ENCODE measurements at places on chromosomes 7 and 10.

GRCh38 chr7:135194494-135195095 is 16.7 kb downstream of the WDR91 start:
- DNase-seq = no peak

DNA sequence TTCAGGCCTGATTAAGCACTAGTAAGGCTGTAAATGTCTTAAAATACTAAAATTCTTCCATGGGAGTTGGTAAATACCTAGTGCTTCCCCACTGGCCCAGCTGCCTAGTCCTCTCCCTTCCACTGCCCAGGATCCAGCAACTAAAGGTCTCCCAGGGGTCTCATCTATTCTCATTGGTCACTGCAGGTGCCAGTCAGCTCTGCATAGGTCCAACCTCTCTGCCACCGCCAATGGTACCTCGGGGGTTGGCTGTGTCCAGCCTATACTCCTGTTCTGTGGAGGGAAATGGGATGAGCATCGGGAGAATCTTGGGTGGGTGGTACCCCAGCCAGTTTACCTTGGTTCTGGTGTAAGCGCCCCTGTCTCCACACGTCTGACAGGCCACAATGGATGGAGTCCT is 6.1 kb upstream of the CREB5 start:
- no peak for DNase-seq

GRCh38 chr10:3926675-3927525 is 141.9 kb upstream of the KLF6 start:
- no peak for DNase-seq

DNA sequence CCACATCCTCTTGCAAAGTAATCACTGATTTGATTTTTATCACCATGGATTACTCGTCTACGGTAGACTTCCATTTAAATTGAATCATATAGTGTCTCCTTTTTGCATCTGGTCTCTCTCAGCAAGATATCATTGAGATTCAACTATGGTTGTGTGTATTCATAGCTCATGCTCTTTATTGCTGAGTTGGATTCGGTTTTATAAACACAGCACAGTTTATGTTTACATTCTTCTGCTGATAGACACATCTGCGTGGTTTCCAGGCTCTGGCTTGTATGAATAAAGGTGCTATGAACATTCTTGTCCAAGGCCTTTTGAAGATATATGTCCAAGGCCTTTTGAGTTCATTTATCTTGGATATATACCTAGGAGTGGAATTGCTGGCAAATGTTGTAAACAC is 356.5 kb upstream of the CELF2 start:
- no peak for DNase-seq

DNA sequence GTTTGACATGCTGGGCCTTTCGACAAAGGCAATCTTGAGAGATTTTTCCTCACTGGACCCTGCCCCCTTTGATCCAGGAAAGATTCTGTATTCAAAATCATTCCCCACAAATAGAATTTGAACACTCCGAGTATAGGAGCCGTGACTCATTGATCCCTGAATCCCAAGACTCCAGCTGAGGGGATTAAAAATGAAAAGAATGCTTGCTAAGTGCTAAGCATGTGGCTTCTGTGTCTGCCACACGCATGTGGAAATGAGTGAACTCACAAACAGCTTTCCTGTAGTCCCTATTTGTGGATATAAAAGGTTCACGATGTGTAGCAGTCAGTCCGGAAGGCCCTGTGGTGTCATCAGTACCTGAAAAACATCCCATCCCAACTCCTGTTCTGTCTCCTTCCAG is 674.3 kb downstream of the SDK1 start:
- DNase-seq = no peak

GRCh38 chr10:46292573-46293023 is 5.8 kb downstream of the ANTXRL start:
- no peak for DNase-seq

GRCh38 chr10:59877191-59877671 is 29.1 kb downstream of the CCDC6 start:
- no peak for DNase-seq

DNA sequence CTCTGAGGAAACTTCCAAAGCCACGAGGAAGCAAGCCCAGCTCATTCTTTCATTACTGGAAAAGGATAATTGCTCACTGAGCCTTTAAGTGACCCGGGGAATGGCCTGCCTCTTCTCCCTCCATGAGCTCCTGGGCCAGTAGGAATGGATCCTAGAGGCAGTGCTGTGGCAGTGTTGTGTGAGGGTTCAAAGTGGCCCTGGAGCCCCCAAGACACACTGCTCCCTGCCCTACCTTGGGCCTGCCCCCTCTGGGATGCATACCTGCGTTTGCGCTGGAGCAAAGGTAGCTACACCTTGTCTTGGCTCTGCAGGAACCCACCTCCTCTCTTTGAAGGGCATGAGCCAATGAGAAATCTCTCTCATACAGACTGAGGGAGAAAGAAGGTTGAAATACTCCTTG is 115.8 kb upstream of the ANLN start:
- no peak for DNase-seq

DNA sequence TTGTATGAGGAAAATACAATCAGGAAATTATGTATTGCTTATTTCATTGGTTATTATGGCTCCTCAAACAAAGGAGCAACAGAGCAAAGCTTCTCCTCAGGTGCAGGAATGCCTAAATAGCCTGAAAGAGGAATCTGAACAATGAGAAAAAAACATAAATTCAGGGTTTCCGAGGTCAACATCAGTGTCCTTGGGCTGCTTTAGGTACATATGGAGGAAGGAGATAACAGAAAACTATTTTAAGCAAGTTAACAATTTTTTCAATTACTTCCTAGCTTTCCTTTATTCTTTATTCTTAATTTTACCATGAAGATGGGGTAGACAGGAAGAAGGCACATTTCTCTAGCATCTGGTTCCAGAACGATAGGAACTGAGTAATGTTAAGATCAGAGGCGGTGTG is 14.0 kb downstream of the SLC16A9 start:
- DNase-seq = no peak

- DNase-seq = no peak
Observed at GRCh38 chr7:82291931-82292330, 151.6 kb downstream of the CACNA2D1 start.

GRCh38 chr7:29216128-29216527 is 21.6 kb downstream of the CHN2 start:
- DNase-seq = no peak

DNA sequence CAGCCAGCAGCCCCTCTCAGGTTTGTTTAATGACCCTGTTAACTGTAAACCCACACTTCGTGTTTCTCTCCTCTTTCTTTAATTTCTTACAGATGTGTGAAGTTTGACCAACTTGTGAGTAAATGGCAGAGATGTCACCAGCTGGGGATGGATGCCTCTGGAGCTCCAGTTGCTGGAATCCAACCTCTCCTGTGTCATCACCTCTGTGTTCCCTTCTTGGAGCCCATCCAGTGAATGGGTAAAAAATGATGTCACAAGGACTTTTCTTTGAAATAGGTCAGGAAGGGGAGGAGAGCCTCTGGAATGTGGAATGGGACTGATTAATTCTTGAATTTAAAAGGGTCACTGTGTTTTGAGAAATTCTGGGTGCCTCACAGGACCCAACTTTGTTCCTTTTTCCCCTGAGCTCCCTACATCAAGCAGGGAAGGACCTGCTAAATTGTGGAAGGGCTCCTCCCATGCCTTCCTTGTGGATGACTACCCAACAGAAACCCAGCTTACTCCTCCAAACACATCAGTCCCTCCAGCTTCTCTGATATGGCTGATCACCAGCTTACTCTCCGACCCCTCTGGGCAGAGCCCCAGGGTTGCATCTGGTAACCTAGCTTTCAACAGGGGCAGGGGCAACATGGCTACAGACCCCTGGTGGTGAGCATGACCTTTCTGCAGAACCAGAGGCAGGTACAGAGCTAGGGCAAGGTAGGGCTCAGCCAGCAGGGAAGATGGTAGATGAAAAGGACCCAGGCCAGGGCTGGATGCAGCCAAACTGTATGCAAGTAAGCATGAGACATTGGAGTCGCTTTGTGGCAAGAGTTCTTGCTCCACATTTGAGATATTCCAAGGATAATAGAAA is 67.5 kb downstream of the STRA8 start:
- no peak for DNase-seq

DNA sequence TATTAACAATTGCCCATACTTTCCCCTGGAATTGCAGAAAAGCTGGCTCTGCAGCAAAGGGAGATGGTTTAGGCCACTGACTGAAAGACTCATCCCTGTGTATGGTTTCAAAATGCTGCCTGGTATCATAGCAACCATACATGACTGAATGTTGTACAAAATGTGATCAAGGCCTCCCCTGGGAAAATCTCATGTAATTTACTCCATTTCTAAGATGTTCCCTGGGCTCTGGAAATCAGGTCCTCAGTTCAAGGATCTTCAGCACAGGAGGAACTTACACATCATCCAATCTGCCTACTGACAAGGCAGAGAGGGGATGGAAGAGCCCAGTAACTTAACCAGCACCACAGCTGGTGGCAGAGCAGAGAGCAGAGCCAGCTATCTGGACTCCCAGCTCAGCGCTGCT is 111.8 kb downstream of the JAZF1 start:
- no peak for DNase-seq

GRCh38 chr10:3745521-3745920 is 39.5 kb downstream of the KLF6 start:
- no peak for DNase-seq

- no peak for DNase-seq
Observed at GRCh38 chr7:158101821-158102450, 485.7 kb downstream of the PTPRN2 start.

GRCh38 chr7:150376560-150376959 is 2.6 kb upstream of the ZNF775 start:
- DNase-seq = no peak

- no peak for DNase-seq
Observed at GRCh38 chr10:104053201-104053600, 32.5 kb downstream of the COL17A1 start.

DNA sequence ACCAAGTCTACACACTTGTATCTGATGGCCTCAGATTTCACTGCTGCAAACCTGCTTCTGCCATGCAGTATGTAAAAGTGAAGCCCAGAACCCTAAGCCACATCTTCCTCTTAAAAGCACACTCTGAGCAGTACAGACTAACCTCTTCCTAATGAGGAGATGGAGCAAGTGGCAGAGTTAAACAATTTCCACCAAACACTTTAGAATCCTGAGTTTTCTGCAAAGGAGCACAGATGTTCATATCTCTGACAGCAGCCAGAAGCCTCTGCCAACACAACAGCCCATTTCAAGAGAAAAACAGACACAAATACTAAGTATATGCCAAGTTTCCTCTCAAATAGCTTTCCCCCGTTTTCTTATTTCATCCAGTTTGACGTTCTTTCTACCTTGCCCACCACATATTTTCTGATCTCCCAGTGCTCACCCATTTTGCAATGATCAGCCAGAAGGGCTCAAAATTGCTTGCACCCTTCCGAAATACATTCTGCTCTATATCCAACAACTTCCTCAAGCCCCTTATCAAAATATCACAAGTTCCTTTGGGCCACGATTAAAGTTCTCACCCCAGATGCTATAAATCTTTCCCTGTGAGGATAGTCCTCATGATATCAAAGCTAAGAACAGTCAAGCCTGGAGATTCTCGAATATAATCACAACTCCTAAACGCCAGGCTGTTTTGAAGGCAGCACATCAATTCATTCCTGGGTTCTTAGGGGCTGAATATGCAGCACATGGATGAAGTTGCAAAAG is 27.5 kb downstream of the ELMO1 start:
- no peak for DNase-seq

DNA sequence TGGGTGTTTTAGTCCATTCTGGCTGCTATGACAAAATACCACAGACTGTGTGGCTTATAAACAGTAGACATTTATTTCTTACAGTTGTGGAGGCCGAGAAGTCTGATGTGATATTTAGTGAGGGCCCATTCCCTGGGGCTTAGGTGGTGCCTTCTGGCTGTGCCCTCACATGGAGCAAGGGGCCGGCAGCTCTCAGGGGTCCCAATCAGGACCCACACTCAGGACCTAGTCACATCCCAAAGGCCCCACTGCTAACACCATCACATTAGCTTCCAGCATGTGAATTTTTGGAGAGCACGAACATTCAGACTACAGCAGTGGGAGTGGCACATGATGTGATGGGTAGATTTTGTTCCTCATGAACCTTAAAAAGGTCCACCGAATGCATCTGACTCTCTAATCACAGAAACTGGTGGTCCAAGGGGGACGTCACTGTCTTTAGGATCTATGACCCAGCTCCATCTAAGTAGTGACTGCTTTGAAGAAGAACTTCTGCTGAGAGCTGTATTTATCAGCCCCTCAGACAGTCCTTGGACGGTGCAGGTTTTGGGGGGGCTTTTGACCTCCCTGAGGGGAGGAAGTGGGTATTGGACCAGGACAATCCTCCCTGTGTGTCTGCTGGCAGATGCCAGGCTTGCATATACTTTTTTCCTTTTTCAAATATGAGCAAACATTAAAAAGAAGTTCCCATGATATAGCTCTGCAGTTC is 154.5 kb upstream of the ZNF32 start:
- DNase-seq = no peak

- DNase-seq = no peak
Observed at GRCh38 chr10:110005719-110006118, 2.1 kb upstream of the ADD3 start.

- no peak for DNase-seq
Observed at GRCh38 chr7:73611017-73611555, 13.2 kb downstream of the MLXIPL start.

DNA sequence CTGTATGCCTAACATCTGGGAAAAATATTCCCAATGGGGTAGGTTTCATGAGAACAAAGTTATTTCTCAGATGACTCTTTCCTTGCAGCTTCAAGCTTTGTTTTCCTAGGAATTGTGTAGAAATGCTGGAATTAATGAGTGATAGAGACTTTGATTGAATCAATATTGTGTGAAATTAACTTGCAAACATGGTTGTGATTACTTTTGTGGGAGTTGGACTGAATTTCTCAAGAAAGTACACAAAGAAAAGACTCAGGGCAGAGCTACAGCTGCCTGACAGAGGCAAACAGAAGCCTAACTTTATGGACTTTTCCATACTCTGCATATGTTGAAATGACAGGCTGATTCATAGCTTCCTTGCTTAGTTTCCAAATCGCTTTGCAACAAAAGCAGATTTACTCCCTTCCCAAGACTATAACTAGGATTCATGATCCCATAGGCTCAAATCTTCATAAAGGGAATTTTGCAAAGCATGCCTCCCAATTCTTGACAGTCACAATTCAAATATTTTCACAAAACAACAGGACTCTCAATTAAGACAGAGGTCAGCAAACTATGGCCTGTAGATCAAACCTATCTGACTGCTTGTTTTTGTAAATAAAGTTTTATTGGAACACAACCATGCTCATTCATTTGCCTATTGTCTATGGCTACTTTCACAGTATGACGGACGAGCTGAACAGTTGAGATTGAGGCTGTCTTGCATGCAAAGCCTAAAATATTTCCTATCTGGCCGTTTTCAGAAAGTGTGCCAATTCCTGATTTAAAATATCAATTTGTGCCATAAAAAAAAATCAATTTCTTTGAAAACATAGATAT is 27.6 kb downstream of the NRP1 start:
- no peak for DNase-seq

- no peak for DNase-seq
Observed at GRCh38 chr10:82027711-82028110, 152.7 kb downstream of the NRG3 start.

DNA sequence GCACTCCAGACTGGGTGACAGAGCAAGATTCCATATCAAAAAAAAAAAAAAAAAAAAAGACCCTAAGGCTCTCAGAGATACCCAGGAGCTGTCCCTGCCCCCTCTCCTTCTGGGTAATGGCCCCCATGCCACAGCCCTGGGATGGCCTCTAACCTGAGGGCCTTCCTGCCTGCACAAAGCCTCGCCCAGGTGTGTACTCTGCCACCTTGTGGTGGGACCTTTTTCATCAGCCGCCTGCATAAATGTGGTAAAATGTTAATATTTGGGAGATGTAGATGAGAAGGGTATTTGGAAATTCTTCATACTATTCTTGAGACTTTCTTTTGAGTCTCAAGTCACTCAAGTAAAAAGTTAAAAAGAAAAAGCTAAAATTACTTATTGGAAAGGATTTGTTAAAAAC is 46.3 kb upstream of the RNF216 start:
- DNase-seq = peak; percentile 53
